ENCODE measurements at places on chromosomes 16 and 17.

- DNase-seq = no peak
These were observed 108.5 kb downstream of the ZNF778 start for GRCh38 chr16:89325861-89326471.

- DNase-seq = no peak
These were observed 115.8 kb downstream of the MSI2 start for GRCh38 chr17:57372156-57372555.

DNA sequence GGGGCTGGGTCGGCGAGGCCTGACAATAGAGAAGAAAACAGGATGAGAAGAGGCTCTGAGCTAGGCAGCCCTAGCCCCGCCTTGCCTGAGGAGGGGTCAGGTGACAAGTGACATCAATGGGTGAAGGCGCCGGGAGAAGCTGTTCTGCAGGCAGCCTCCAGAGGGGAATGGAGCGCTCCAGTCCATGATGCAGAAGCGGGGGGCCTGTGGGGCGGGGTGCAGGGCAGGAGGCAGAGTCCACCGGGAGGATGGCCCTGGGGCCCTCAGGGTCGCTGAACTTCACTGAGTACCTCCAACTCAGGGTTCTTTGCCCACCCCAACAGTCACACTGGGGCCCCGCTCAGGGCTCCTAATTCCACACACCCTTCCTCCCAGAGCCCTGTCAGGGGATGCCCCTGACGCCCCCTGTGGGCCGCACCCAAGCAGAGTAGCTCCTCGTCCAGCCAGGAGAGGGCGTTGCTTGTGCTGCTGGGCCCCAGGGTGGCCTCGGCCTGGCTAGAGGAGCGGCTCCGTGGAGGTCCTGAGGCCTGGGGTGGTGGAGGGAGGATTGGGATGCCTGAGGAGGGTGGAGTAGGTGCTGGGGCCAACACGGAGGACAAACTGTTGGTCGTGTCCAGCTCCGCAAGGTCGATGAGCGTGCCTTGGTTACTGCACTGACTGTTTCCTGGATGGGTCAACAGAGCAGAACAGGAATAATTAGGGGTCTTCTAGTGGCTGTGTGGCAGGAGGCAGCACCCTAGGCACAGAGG lies 20.8 kb downstream of the GGA3 start:
- no peak for DNase-seq

DNA sequence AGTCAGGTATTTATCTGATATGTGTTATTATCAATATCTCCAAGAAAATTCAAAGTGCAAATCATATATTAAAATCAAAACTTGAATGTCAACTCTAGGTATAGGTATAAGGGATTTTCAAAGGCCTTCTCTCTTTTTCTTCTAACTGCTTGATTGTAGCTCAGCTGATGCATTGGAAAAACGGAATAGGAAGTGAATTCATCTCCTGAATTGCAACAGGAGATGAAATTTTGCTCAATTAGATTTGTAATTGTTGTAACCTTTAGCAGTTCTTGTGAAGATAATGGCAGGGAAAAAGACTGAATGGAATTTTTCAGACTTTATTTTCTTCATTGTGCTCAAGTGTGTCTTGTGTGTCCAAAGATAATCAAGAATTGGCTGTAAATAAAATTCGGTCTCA lies 190.2 kb upstream of the KCNJ16 start:
- no peak for DNase-seq

- DNase-seq = no peak
These were observed 34.8 kb downstream of the WDR45B start for GRCh38 chr17:82613283-82614094.

- no peak for DNase-seq
These were observed 15.1 kb downstream of the SCIMP start for GRCh38 chr17:5219536-5219935.

GRCh38 chr17:82400830-82401229 lies 17.3 kb upstream of the HEXD start:
- DNase-seq = peak; percentile 6

DNA sequence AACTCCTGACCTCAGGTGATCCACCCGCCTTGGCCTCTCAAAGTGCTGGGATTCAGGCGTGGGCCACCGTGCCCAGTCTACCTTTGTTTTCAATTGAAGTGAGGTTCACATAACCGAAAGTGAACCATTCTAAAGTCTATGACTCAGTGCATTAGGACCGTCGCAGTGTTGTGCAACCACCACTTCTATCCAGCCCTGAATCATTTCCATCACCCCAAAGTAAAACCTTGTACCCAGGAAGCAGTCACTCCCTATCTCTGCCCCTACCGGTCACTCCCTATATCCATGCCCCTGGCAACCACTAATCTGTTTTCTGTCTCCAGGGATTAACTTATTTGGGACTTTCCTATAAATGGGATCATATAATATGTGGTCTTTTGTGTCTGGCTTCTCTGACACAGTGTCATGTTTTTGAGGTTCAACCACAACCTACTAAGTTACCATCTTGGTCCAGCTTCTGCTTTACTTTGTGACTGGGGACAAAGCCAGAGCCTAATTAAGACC lies 28.3 kb upstream of the CDC42EP4 start:
- DNase-seq = no peak

- no peak for DNase-seq
These were observed 16.5 kb downstream of the GLP2R start for GRCh38 chr17:9842057-9842758.

DNA sequence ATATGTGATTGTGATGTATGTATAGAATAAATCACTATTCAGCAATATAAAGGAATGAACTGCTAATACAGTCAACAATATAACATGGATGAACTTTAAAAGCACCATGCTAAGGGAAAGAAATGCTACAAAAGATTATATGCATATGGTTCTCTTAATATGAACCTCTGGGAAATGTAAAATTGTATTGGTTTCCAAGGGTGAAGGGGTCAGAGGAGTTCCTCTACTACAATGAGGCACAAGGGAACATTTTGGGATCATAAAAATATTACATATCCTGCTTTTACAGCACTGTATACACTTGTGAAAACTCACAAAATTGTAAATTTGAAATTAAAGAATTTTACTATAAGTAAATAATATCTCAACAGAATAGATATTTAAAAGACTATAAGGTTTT lies 111.4 kb downstream of the CA10 start:
- DNase-seq = no peak

DNA sequence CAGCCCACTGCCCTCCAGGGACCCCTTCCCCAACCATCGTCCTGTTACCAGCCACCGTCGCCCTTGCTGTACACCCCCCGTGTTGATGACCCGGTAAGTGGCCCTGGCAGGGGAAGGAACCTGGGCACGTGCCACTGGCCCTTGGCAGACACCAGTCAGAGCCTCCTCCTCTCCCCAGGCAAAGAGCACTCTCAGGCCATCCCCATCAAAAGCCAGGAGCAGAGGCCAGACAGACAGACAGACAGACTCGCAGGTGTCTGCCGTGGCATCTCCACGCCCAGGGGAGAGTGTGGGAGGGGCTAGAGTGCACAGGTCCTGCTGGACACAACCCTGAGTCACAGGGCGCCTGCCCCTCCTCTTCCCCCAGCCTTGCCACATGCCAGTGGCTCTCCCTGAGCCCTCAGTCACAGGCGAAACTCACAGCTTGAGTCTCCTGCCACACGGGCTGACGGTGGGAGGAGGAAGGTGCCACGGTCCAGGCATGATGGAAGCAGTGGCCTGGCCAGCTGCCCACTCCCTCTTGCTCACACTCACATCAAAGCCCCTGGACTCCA lies 7.8 kb downstream of the CLCN7 start:
- no peak for DNase-seq

DNA sequence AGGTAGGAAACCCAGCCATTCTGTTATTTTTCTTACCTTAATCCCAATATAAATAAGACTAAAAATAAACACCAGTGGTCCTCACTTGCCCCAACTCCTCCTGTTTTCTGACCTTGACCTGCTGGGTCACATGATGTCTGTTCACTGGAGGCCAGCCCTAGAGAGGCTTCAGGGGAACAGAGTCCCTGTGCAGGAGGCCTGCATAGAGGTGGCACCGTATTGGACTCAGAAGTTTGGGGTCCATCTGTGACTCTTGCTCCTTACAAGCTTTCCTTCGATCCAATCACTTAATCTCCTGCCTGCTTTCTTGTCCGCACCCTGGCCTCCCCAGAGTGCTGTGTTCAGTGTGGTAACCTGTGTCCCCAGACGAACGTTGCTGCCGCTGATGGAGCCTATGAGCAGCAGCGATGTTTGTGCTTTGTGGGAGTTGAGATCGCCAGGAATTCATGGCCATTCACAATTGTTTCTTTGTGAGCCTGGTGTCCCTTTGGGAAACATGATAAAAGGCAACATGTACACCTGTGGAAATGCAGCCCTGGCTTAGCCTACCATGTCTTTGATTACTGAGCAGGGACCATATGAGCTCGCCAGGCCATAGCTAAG lies 4.7 kb downstream of the IGSF6 start:
- DNase-seq = no peak

DNA sequence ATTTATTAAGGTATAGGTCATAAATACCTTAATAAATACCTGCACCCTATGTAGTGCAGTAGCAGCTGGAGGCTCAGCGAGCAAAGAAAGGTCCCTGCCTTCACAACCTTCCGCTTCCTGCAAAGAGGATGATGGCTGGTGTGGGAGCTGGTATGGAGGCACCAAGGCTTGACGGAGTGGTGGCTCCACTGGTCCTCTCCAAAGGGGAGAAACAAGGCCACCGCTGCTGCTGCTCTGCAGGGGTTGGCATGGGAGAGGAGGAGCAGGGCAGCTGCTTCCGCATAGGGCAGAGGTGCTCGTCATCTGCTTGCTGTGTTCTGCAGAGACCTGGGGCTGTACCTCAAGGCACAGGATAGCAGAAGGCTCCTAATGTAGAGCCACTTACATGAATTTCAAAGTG lies 52.8 kb downstream of the NDEL1 start:
- DNase-seq = no peak

DNA sequence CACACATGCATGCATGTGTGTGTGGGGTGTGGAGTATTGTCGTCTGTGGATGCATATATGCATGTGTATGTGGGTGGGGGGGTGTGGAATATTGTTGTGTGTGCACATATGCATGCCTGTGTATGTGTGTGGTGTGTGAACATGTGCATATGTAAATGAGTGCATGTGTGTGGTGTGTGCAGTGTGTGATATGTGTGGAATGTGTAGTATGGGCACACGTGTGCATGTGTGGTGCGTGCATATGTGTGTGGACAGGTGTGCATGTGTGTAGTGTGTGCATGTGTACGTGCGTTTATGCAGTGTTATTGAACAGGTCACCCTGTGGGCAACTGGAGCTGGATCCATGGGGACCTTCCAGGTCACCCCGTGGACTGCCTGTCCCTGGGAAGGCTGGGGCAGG lies 18.7 kb downstream of the RBFOX3 start:
- DNase-seq = no peak

GRCh38 chr16:54936201-54936978 lies 5.7 kb downstream of the IRX5 start:
- no peak for DNase-seq

DNA sequence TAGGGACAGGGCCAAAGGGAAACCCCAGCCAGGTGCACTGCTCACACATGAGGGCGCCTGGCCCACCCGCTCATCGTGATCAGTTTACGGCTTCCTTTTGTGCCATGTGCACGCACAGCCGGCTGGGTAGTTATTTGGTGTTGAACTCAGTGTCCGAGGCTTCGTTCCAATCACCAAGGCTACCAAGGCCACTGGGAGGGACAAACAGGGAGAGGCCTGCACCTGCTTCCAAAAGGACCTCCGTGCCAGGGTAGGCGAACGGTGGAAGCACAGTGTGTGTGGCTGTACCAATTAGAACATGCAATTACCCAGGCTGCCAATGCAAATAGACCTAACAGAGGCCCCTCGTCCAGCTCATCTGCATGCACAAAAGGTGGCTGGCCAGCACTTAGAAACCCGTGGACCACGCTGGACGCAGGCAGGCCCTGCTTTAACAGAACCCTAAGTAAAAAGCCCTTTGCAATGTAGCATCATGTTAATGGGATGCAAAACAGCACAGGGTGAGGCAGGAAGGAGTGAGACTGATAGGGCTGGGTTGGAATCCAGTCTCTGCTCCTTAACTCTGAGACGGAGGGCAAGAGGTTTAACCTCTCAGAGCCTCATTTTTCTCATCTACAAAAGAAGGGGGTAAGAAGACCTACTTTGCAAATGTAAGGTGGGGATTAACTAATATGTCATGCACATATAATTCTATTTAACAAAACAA lies 204.0 kb downstream of the XYLT1 start:
- no peak for DNase-seq

- no peak for DNase-seq
These were observed 645 bp upstream of the ELMO3 start for GRCh38 chr16:67198238-67198734.

DNA sequence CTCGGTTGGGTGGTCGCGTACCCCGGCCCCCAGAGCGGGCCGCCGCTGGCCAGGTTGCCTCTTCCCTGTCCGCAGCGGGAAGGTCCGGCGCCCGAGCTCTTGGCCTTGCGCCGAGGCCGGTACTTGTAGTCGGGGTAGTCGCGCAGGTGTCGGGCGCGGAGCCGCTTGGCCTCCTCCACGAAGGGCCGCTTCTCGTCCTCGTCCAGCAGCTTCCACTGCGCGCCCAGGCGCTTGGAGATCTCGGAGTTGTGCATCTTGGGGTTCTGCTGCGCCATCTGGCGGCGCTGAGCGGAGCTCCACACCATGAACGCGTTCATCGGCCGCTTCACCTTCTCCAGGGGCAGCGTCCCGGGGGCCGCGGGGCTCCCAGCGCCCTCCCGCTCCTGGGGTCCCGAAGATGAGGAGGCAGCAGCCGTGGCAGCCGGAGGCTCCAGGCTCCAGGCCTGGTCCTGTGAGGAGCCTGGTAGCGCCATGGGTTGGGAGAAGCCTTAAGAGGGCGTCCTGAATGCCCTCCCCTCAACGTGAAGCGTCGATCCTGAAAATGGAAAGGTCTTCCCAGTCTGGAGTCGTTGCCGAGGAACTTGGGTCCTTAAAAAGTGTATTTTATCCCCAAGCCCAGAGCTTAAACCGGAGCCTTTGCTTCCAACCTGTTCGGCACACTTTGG lies 558 bp downstream of the SOX15 start:
- DNase-seq = no peak

GRCh38 chr16:35195173-35195863 lies 1735.9 kb downstream of the TP53TG3F start:
- no peak for DNase-seq

- DNase-seq = no peak
These were observed 66.1 kb upstream of the SEC14L1 start for GRCh38 chr17:77074681-77075080.

DNA sequence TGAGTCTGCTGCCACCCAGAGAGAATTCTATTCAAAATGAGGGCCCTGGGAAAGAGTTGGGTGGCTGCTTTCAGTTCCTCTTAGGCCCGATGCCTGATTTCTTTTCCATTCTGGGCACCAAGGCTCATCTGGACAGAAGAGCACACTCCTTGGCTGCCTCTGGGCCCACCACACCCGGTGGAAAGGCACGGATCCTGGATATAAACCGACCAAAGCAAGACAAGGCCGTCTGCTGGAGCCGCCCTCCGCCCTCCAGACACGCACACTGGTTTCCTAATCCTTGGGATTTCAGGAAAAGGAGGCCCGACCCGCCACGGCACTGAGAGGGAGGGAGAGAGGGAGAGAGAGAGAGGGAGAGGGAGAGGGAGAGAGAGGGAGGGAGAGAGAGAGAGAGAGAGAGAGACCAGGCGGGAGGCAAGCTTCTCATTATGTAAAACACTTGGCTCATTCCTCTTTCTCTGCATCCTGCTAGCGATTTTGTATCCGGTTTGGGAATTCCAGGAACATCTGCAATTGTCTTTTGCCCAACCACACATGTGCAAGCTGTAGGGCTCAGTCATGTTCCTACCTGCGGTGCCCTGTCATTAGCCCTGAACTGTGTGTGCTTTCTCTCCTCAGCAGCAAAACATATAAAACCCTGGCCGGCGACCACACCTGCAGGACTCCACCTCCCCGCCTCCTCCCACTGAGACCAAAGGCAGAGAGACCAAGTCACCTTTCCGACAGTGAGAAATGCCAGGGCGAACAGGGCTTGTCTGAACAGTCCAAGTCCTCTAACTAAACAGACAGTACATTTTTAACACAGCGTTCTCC lies 347.2 kb downstream of the SOX9 start:
- DNase-seq = no peak
